Activated naive CD4-positive, alpha-beta T cell treated with Interleukin-2 at 50 U/mL for 16 hours (primary cell): ENCODE measurements at places on chromosomes 3 and 15.

- DNase-seq, result no peak
These were observed 161.5 kb downstream of the SMAD6 start for GRCh38 chr15:66863390-66864085.

DNA sequence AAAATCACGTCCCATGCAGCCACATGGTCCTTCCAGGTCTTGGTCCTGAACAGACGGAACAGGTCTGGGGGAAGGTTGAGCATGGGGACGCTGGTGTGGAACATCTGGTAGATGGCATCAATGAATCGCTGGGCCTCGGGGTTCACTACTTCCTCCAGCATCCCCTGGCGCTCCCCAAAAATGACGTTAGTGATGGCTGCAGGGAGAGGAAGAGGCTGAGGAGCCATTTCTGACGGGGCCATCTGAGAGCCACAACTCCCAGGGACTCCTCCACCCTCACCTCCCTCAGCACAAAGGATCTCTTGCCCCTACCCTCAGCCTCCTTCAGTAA is 23.7 kb downstream of the CYP11A1 start:
- no peak for DNase-seq

GRCh38 chr3:107753494-107753893 is 230.7 kb downstream of the BBX start:
- DNase-seq, result peak; percentile 10

GRCh38 chr3:159945930-159946329 is 42.7 kb upstream of the IL12A start:
- DNase-seq, result no peak

GRCh38 chr3:11944052-11944673 is 60.0 kb upstream of the SYN2 start:
- DNase-seq, result no peak

DNA sequence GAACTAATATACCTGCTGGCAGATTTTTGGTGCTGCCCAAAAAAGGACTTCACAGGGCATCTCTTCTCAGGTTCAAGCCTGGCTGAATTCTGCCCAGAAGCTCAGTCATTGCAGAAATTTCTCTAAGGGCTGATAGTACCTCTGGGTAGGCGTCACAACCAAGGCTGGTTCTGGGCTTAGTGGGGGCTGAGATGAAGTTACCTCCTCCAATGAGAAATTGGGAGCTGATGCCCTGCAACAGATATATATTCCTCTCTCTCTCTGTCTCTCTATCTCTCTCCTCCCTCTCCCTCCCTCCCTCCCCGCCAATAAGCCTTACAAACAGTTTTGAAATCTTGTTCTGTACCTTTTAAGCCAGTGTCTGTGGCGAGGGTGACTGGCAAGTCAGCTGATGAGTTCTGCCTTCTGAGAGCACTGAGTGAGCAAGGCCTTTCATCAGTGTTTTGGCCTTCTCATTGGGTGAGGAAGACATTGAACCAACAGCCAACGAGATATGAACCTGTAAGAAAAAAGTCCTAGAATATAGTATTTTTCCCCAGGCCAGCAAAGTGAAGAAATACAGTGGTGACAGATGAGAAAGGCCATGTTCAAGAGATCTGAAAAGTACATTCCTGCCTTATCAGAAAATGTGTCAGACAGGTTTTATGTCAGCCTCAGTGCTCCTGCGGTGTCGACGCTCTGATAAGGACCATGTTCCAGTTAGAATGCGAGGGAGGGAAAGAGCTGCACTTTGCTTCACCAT is 45.5 kb downstream of the TMEM39A start:
- DNase-seq, result no peak
